ENCODE measurements at places on chromosomes 6 and 20.

GRCh38 chr20:44151621-44152416 is 35.2 kb downstream of the JPH2 start:
- peak; percentile 31 for DNase-seq

DNA sequence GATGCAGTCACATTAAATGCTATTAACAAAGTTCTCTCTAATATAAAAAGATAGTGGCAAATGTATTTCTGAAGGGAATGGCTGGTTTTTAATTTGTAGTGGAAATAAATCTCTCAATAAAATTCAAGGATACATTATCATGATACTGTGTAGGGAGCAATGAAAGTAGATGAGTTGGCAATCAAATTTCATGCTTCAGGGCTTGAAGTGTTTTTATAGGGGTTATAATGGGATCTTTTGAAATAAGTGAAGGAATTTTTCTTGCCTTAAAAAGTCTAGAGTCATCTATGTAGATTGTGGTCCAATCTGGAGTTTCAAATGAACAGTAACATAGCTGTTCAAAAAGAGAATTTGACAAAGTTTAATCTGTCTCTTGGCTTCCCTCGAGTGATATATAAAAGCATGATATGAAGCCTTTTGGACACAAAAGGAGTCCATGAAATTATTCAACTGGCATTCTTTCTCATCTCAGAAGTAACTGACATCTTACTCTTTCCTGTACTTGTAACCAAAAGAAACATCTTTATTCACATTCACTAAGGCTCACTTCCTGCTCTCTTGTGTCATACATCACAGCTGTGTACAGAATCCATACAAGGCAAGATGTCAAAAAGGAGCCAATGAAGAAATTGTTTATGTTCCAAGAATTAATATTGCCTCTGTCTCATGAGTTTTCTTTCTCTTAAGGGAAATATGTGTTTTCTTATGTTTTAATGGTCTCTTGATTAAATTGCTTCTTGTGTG is 591.0 kb upstream of the GJE1 start:
- peak; percentile 17 for DNase-seq

DNA sequence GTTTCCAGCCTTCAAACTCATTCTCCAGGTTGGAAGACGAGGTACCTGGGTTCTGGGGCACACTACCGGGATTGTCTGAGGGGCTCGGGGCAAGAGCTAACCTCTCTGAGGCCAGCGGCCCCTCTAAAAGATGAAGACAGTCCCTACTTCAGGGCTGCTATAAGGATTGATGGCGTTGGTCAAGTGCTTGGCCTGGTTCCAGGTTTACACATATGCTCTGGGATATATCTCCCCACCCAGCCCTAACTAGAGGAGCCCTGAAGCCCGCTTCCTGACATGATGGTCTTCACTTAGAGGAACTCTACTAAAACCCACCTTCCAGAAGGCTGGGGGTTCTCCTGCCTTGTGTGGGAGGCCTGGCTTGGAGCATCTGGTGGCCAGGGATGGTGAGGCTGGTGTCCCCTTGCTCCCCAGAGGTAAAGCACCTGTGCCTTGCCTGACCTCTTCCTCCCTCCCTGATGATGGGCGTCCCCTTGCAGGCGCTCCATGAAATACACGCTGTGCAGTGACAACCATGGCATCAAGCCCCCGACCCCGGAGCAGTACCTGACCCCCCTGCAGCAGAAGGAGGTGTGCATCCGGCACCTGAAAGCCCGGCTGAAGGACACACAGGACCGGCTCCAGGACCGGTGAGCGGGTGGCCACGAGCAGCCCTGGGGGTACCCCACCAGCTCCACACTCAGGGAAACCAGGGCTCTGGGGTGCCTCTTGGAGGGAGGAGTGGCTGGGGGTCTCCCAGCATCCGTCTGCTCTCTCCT is 28.7 kb downstream of the SDCBP2 start:
- no peak for DNase-seq

DNA sequence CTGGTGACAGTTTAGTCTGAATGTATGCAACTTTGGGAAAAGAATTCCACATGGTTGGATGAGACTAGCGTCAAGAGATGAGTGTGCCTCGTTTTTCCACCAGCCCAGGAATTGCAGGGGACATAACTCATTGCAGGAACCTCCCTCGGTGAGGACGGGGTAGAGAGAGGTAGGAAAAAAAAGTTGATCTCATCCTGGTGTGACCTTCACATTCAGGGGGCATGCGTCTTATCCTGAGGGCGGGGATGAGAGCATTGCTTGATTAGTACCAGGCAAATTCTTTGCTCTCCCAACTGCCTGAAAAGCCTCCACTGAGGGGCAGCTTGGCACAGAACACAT is 11.8 kb downstream of the TLDC2 start:
- no peak for DNase-seq

DNA sequence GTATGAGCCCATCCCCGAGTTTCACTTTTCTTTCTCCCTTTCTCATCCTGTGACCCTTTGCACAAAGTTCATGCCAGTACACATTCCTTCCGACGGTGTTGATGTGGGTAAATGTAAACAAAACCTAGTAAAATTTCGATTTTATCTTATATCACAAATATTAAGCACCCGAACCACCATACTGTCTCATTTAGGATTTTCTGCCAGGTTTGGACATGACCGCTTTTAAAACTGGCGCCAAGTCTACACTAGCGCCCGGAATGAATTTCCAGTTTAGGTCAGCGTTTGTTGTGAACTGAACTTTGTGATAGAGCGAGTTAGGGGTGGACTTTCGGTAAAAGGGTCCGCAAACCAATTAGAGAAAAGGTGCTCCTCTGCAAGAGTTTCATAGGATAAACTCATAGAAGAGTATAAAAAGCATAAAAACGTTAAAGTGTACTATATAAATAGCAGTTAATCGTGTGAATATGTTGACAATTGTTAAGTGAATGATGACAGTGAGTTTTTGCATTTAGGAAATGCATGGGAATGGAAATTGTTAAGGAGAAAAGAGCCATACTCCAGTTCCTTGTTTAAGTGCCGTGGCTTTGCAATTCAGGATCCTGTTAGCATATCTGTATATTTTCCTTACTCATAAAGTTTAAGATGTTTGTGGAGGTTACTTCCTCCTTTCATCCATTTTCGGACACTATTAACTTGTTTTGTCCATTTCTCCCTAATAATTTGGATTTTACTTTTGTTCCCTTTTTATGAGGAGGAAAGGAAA is 937 bp downstream of the AKAP7 start:
- DNase-seq: peak; percentile 43

- peak; percentile 56 for DNase-seq
Measured at GRCh38 chr6:144008120-144008811, at the start of gene PLAGL1. Gene PLAGL1 (minus strand): TSS chr6:144008259. CDS start chr6:143948136, 60,123 bp downstream.

DNA sequence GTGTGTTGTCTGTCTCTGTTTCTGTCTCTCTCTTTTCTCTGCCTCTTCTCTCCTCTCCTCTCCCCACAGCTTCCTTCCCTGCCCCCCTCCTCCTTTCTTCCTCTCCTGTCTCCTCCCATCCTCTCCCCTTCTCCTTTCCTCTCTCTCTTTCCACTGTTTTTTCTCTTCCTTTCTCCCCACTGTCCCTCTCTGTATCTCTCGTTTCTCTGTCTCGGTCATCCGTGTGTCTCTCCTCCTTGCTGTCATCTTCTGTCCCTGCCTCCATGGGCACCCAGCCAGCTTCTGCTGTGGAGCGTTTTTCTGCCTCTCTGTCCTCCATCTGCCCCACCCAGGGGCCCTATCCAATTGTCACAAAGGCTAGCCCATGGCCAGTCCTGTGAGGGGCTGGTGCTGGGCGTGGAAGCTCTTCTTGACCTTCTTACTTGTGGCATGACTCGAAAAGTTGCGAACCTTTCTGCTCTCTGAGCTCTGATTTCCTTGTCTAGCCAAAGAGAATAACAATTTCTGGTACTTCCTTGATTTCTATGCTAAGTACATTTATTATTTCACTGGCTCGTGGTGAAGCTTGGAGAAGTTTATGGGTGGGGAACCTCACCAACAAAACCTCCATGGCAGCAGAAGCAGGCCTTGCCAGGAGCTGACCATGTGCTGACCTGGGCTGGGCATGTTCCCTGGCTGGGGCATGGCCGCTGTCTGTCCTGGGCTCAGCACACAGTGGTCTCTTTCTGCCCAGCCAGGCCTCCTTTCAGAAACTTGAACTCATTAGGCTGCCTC is 69.3 kb downstream of the CEBPB start:
- no peak for DNase-seq

DNA sequence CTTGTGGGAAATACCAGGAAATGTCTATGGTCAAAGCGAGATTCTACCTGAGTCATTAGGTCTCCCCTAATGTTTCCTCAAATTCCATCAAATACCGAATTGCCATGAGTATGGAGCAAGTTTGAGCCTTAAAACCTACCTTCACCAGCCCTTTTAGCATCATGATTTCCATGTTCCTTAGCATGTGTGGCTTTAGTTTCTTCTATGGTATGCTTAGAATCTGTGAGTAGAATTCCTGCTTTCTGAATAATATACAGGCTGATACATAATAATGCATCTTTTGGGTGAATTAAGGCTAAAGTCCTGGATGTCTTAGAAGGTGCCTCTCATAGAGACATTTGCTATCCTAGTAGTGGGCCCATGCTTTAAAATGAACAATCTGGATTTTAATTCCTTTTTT is 32.0 kb downstream of the TSPYL4 start:
- peak; percentile 53 for DNase-seq

DNA sequence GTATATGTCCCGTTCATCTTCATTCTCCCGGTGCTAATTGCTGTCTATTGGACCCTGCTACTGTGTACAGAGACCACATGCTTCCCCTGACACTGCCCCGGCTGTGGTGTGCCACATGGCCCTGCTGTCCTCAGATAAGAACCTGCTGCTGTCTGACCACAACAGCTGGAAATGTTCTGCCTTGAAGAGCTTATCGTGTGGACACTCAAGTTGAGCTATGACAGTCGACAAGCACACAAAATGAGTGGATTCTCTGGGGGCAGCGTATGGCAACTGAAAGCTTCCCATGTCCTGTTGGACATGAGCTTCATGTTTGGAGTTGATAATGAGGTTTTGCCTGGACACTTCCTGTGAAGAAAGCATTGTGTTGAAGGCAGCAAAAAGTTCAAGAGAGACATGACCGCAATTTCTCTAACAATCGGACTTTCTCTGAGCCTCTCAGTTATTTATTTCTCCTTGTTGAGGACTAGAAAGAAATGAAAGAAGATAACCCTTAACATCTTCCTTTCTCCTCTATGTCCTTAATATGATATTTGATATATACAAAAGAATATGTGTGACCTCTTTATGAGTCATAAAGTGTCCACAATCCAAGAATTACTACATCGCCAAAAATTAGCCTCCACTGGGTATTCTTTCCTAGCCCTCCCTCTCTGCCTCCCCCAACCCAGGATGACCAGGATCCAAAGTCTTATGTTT is 187.1 kb upstream of the TCF21 start:
- peak; percentile 40 for DNase-seq

- DNase-seq: peak; percentile 67
Measured at GRCh38 chr6:73285674-73286283, 22.8 kb upstream of the KHDC1 start.

DNA sequence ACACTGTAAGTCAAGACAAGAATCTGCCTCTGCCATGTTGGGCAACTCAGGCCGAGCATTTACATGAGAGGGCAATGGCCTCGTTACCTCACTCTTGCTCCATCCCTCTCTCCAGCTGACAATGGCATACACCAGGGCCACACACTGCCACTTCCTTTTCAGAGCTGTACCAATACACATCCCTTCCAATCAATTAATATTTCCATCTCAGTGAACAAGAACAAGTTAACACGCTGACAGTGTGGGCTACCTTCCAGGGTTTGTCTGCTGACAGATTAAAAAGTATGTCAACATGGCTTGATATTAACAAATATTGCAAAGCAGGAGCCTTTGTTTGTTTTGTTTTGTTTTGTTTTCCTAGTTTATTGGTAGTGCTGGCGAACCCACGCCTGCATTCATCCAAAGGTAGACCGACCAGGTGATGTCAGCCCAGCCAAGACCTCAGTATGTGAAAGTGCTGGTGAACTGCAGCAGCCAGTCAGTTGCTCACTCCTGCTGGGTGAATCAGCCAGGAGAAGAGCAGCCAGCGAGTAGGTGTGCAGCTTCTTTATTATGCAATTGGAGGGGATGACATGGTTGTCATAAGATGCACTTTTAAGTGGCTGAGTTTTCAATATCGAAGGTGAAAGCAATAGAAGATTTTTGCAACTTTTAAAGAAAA is 487.3 kb upstream of the JARID2 start:
- DNase-seq: no peak

GRCh38 chr6:99573980-99574617 is 5.6 kb upstream of the CCNC start:
- DNase-seq: no peak

GRCh38 chr20:19456595-19457395 is 244.4 kb downstream of the SLC24A3 start:
- DNase-seq: peak; percentile 12

- DNase-seq: no peak
Measured at GRCh38 chr6:40563111-40563510, 24.1 kb downstream of the LRFN2 start.

DNA sequence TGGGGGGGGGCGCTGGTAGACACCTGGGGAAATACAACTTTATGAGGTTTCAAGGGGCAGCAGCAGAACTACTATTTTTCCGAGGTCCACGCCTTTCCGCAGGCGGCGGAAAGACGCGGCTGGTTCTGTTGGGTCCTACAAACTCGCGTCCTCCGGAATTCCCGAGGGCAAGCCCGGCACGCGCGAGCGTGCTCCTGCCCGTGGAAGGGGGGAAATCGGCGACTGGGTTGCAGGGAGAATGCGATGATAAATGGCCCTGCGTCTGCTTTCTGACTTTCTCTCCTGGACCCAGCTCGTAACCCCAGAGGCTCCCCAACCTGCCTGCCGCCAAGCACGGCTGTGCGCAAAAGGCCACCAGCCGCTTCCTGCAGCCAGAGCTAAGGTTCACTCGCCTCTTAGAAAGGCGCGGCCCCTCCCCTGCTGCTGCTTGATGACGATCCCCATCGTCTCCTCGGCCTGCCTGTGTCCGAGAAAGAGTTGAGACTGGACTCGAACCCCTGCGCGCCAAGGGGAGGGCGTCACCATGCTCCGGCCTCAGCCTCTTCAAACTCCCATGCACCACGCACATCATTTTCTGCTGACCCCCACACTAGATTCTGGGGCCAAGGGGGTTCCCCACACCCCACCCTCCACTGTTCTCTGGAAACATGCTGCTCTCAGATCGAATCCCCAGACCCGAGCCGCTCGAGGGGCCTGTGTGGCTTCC is 6.7 kb downstream of the FOXA2 start:
- DNase-seq: no peak

- DNase-seq: no peak
Measured at GRCh38 chr6:30679765-30680535, 6.5 kb downstream of the PPP1R18 start.

GRCh38 chr6:79073888-79074287 is 4.2 kb downstream of the PHIP start:
- no peak for DNase-seq

DNA sequence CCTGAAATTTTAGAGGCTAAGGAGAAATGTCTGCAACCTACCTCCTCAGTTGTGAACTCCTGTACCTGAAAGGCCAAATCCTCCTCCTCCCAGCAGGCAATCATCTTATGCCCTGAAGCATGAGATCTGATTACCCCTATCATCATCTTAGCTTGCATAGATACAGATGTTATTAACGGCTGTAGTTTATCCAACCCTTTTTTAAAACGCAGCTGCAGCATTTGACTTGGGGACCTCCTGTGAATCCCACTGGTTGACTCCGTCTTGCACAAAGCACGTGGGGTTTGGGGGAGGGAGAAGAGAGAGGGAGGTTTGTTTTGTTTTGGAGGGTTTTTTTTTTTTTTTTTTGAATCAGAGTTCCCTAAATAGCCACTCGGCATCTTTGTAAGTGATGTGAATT is 5.8 kb upstream of the NR2E1 start:
- no peak for DNase-seq

Data from fibroblast of upper back skin (primary cell).